ENCODE measurements at places on chromosomes 3 and 15. TPM values are rescaled to one million over a fixed set of nuclear protein-coding genes. Genes with fewer than 3 reads are reported as not detected.

CTXN2 gene
- not detected for total RNA-seq

PTPN9 gene
- total RNA-seq: 22.3 TPM

ACTC1 gene
- total RNA-seq: 9.6 TPM

SCN10A gene
- not detected for total RNA-seq

COLQ gene
- 0.87 TPM for total RNA-seq

IMPG2 gene
- total RNA-seq: 0.28 TPM

PRKCI gene
- 74.4 TPM for total RNA-seq

SETD5 gene
- total RNA-seq: 118 TPM

ITIH1 gene
- total RNA-seq: 3.5 TPM

DNA sequence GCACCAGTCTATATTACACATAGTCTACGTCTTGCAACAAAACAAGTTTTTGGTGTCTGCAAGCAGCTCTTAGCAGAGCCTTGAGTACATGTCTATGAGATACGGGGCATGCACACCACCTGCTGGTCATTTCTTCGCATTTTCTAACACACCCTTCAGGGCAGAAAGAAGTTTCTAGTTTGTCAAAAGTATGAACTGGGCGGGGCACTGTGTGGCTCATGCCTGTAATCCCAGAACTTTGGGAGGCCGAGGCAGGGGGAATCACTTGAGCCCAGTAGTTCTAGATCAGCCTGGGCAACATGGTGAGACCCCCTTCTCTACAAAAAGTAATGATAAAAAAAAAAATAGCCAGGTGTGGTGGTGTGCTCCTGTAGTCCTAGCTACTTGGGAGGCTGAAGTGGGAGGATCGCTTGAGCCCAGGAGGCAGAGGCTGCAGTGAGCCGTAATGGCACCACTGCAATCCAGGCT is 64.2 kb upstream of the ARL8B start:
- peak; percentile 79 for DNase-seq

- no peak for DNase-seq
Observed at GRCh38 chr15:76772776-76773175, 132.4 kb downstream of the SCAPER start.

DNA sequence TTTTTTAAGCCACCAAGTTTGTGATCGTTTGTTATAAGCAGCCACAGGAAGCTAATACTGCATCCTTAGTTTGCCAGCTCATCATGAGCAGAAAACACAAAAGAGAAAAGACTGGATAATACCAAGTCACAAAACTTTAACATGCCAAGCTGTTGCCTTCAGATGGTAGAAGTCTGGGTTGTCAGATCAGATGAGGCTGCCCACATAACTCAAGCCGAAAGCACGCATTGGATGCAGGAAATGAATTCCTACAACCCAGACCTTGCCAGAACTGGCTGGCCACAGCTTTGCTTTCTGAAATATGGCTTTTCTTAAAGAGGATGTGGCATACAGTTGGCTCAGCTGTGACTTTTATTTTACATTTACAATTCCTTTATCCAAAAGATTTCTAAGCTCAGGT is 118.3 kb upstream of the NEO1 start:
- DNase-seq: no peak

DNA sequence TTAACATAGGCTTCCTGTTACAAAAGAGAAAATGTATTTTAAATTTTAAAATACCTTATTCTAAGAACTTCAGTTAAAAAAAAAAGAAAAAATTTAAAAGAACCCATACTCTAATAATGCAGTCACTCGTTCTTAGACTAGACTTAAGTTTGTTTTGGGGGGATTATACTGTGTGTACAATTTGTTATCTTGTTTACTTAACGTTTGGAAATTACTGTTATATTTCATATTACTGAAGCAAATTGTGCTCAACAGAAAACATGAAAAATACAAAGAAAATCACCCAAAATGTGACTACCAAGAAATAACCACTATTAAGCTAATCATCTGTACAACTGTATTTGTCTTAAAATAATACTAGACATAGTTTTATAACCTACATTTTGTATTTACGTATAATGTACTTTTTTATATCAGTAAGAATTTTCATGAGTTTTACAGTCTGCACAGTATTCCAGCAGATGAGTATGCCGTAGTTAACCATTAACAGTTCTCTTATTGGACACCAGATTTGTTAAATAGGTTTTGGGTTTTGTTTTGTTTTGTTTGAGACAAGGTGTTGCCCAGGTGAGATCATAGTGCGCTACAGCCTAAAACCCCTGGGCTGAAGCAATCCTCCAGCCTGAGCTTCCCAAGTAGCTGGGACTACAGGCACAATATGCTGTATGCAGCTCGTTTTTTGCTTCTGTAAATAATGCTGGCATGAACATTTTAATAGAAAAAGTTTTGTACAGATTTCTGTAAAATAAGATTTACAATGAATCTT is 88.8 kb upstream of the CHD2 start:
- DNase-seq: peak; percentile 41

DNA sequence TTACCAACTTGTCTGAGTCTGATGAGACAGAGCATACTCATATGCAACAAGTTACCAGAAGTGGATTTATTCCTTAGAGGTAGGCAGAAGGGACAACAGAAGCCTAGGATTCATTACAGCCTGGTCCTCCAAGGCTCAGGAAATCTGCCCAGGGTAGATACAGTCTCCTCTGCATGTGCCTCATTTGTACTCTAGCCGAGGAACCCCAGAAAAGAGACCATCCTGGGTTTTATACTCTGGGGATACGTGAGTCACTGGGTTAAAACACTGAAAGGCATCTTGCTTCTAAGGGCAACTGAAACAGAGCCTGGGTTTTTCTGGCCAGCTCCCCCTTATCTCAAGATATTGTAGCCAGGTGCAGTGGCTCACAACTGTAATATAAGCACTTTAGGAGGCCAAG is 45.6 kb downstream of the TLNRD1 start:
- no peak for DNase-seq

- DNase-seq: no peak
Observed at GRCh38 chr3:189735913-189736312, 104.7 kb downstream of the TP63 start.

DNA sequence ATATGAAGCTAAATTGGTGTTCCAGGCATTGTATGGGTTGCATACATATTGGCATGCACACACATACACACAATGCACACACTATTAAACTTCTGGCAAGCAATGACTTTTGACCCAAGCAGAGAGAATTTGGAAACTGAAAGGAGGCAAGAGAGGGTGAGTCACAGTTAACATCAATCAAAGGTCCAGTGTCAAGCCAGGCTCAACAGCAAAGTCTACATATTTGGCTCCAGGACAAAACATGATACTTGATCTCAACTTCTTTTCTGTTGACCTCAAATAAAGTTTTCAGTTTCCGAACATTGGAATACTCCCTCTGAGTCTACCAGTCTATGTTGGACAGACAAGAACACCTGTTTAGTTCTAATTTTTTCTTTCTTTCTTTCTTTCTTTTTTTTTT is 28.3 kb downstream of the IL12A start:
- DNase-seq: no peak

- no peak for DNase-seq
Observed at GRCh38 chr15:77305953-77306352, 114.0 kb downstream of the PEAK1 start.

- no peak for DNase-seq
Observed at GRCh38 chr15:63045879-63046278, 3.3 kb downstream of the TPM1 start.

GRCh38 chr3:15211937-15212336 is 5.9 kb downstream of the CAPN7 start:
- no peak for DNase-seq

DNA sequence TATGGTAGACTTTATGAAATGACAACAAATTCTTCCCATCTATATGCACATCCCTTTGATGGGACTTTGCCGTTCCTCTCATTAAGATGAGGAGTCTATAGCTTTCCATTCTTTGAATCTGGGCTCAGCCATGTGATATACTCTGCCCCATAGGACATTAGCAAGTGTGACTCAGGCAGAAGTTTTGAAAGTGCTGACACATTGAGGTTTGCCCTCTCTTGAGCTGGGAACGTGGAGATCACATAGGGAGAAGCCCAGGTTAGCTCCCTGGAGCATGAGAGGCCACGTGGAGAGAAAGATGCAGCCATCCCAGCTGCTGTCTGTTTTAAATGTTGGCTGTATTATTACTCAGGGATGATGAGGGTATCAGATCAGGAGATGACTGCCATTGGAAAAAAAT is 67.7 kb upstream of the OXTR start:
- DNase-seq: no peak

DNA sequence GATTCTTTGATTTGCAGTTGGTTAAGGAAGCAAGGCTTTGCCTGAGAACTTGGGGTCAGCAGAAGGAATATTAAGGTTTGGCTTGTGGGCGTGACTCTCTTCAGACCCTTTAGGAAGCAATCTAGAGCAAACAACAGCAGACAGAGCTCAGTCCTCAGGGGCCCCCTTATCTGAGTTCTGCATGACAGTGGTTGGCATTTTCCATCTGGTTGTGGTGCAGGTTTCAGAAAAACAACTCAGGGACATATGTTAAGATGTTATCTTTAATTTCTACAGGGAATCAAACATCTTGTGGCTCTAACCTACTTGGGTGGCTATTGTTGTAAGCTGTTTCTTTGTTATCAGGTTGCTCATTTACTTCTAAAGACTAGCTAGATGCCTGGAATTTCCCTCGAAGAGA is 141.4 kb downstream of the VPS8 start:
- no peak for DNase-seq

DNA sequence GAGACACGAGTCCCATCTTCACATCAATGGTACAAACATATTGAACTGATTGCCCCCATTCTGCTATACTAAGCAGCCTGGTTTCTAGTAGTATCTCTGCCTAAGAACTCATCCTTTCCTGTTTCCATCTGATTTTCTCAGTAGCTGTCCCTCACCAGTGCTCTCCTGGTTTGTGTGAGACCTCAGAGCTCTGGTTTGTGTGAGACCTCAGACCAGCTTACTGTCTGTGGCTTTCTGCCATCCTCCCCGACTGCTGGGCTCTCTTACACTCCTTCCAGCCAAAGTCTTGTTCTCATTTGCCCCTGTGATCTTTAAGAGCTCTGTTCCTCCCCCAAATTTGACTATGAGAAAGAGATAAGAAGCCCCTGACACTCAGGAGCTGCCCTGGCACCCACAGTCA is 41.1 kb upstream of the NEDD4 start:
- DNase-seq: no peak

- DNase-seq: no peak
Observed at GRCh38 chr3:109131276-109131675, 5.2 kb upstream of the C3orf85 start.

DNA sequence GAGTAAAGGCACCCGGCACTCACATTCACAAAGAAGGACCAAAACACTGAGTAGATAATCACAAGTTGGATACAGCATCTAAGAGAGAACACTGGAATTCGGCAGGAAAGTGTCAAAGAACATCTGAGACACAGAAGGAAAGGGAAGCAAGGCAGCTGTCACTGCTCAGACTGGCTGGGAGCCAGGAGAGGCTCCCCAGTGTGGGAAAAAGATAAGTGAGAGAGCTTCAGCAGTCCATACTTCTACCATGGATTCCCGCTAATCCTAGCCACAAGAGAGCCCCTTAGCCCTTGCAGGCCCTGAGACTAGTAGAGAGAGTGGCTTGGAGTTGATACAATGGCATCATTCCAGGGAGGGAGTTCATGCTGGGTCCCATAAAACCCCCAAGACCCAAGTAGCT is 36.7 kb upstream of the CP start:
- DNase-seq: no peak

DNA sequence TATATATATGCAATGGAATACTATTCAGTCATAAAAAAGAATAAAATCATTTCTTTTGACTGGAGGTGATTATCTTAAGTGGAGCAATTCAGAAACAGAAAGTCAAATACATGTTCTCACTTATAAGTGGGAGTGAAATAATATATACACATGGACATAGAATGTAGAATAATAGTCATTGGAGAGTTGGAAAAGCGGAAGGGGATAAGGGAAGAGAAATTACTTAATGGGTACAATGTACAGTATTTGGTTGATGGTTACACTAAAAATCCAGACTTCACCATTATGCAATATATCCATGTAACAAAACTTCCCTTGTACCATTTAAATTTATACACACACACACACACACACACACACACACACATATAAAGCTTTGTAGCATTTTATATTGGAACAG is 84.3 kb downstream of the RAP2B start:
- no peak for DNase-seq

- DNase-seq: no peak
Observed at GRCh38 chr3:38579551-38580449, 69.7 kb downstream of the SCN5A start.

DNA sequence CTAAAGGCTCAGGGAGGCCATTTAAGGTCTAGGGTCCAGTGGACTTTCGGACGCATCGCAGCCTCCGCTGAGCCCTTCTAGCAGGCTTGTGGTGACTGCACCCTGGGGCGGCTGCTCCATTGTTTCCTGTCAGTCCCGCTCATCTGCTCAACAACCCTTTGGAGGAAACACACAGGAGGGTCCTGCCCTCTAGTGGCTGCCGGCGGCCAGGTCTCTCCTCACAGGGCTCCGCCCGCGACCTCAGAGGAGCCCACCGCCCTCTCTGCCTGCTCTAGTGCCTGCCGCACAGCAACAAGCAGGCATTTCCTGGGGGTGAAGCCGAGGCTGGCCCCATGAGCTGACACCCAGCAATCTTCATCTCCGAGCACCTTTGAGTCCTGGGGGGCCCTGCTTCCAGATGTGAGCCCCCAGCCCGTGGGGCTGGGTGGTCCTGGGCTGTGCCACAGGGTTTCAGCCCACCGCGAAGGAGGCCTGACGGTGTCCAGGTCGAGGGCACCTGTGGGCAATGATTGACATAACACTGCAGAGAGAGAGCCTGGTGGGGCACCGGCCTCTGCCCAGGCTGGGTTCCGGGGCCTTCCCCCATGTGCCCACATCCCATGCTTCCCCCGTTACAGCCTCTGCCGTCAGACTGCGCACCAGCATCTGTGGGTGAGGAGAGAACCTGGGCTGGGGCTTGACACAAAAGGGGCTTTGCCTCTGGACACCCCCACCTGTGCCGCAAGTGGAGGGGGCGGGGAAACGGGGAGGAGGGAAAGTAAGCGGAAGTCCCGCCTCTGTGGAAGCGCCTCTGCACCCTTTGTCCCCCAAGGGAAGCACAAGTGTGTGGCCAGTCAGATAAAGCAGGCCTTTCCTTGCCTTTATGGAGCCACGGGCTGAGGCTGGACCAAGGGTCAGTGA is 27.0 kb upstream of the SFMBT1 start:
- DNase-seq: peak; percentile 72

DNA sequence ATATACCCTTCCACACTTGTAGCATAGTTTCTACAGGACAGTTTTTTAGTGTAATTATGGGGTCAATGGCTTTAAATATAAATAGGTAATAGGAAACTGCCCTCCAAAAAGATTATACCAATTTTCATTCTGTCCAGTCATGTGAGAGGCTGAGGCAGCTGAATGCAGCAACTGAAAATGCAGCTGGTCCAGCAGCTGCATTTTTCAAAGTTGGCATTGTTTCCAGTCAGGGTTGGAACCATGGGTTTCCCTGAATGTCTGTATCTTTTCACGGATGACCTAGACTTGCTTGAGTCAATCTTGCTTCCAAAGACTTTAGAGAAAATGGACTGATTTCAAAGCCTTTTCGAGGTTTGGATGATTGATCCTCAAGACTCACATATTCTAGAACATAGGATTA is 9.9 kb upstream of the KNL1 start:
- no peak for DNase-seq

Measured in prostate gland (tissue), 2 donors.